ENCODE measurements at places on chromosomes 1 and 21. TPM values are rescaled to one million over a fixed set of nuclear protein-coding genes. Genes with fewer than 3 reads are reported as not detected.

DNA sequence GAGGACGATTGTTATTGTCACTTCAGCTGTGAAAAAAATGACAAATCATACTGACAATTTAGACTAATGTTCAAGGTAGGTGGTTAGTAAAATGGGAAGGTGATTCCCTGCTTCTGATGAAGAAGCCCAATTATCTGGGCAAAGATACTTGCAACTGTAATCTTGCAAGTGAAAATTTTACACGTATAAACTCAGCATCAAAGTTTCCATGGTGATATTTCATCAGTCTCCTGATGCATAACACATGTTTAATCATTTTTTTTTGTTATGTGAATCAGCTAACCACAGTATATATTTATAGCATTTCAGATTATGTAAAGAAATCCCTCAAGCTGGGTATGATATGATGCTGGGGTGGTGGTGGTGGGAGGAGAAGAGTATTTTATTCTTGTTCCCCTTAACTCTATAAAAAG, 16.4 kb upstream of the KCNK1 start:
- DNase-seq = no peak

DNA sequence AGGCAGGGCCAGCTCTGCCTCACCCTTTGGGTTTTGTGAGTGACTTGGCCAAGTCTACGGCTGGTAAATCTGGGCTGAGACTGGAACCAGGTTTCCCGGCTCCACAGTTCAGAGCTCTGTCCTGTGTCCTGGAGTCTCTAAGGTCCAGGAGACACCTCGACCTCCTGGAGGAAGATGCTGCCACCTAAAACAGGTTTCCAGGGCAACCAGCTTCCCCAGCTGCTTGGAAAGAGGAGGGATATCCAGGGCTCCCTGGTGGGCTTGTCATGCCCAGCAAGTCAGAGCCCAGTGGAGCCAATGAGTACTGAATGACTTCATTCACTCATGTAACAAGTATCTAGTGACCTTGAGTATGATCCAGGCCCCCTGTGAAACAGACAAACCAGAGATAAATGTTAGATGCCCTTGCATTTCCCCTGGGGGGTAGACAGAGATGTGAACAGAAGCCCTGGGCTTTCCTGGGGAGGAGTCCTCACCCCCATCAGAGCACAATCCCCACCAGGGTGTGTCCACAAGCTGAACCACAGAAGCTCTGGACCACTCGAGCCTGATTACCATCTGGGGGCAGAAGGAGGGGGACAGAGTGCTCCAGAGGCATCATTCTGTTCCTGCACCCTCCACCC, 181.2 kb upstream of the RAB4A start:
- DNase-seq = no peak

DNA sequence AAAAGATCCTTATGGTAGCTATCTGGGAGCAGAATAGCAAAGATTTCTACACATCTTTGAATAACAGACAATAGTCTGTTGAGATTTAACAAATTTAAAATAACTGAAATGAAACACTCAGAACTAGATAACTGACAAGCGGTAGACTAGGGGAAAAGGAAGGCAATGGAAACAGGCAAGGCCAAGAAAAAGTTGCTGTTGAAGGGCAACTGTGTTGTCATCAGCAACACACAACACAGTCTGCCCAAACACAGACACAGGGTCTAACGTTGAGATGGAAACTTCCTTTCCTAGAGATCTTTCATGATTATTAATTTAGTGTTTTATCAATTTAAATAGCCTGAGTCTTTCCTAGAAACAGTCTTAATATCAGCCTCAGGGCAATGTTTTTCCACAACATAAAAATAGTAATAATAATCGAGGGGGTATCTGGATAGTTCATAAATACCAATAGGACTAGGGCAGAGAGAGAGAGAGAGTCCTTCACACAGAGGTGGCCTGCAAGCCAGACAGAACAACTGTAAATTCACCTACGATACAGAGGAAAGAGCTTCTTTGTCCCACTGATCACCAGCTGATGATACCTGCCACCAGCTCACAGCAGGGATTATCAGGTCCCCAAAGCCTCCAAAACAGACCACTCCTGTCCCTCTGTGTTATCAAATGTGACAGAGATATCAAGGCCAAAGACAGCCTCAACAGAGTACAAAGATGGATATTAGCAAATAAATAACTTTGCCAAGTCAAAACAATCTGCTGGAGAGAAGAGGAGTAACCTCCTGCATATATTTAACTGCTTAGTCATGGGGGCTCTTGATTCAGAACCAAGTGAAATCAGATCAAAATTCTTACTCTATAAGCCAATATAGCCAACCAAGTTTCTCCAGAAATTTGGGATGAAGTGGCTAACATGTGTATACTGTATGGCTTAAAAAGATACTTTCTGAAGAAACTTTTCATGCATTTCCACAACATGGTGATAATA, 245.3 kb downstream of the SLC45A1 start:
- no peak for DNase-seq

- DNase-seq = no peak
These were observed 2.8 kb downstream of the CAMK1G start for GRCh38 chr1:209586221-209586740.

GRCh38 chr1:59322394-59322793, 25.5 kb downstream of the FGGY start:
- DNase-seq = no peak

DNA sequence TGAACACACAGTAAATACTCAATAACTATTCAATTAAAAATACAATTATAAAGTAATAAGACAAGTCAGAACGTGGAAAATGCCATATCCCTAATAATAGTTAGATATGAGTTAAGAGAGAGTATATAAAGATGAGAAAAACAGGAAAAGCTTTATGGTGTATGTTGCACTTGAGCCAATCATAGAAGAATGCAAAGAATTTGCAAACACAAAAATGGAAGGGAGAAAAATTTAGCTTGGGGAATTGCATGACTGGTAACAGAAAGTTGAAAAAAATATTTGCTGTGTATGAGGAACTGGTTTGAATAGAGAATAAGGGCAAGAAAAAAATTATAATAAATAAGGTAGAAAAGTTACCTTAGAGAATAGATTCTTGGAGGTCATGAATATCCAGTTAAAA, 739.6 kb upstream of the CXADR start:
- DNase-seq = no peak

- DNase-seq = no peak
These were observed 29.1 kb downstream of the TRPM2 start for GRCh38 chr21:44382536-44382935.

DNA sequence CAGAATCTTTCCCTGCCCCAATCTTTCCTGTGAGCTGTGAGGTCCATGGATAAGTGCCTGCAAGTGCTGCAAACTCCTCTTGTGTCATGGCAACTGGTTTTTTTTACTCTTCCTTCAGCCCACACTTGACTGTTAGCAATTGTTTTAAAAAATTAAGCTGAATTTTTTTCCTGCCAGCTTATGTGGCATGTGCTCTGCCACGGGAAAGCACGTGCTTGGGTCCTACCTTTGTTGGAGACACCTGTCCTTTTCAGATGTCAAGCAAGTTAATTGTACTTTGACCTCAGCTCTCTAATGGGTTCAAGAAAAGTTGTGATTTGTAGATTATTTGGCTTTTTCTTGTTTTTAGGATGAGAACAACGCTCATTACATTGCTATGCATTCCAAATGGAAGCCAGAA, 398.5 kb downstream of the NUF2 start:
- no peak for DNase-seq

- DNase-seq = no peak
These were observed 14.2 kb downstream of the ABCA4 start for GRCh38 chr1:94106716-94107115.

- DNase-seq = no peak
These were observed 57.8 kb upstream of the NFASC start for GRCh38 chr1:204812842-204813241.

DNA sequence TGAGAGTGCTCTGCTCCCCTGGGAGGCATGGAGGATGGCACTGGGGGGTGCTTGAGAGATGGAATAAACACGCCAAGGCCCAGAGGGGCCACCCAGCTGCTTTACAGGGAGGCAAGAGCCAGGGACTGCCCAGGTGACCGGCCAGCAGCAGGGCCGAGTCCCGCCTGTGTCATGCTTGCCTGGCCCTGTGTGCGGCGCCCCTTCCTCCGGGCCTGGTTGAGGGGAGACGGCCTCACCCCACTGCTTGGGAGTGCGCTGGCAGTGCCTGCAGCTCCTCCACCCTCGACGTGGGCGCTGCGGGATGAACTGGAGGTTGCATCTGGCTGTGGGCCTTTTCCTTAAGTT, 33.1 kb upstream of the COL6A2 start:
- no peak for DNase-seq

- DNase-seq = no peak
These were observed 10.3 kb upstream of the LEMD1 start for GRCh38 chr1:205432116-205432515.

DNA sequence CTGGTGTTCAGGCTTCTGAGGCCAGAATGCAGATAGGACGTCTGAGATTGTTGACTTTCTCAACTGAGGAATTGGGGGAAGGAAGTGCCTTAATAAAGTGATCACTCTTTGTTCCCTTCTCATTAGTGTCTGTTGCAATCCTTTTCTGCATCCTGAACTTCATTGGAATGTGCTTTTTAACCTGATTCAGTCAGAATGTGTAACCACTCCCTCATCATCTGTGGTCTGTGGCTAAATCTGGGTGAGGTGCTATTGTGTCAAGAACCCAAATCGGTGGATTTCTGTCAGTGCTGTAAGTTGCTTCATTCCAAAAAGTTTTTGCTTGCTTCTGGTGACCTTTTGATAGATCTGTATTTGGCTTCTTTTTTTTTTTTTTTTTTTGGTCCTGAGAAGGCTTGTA, 38.2 kb downstream of the ARID1A start:
- no peak for DNase-seq

- no peak for DNase-seq
These were observed 27.7 kb upstream of the ATP5PO start for GRCh38 chr21:33943293-33943692.

The CELA3B gene
- total RNA-seq = not detected

The NR1I3 gene
- not detected for total RNA-seq

The AMPD1 gene
- total RNA-seq = not detected
